ENCODE measurements at places on chromosomes 2 and 18. TPM values are rescaled to one million over a fixed set of nuclear protein-coding genes. Genes with fewer than 3 reads are reported as not detected.

Gene NEMP2
- 4.7 TPM for total RNA-seq

Gene GNLY
- total RNA-seq, result not detected

Gene CGREF1
- 6.8 TPM for total RNA-seq

Gene PAX3
- total RNA-seq, result under 0.01 TPM

Gene PKDCC
- 4.0 TPM for total RNA-seq

Gene CDK15
- 5.3 TPM for total RNA-seq

Gene MDH1B
- total RNA-seq, result 2.2 TPM

Gene OR6B2
- not detected for total RNA-seq

Gene UGT1A4
- total RNA-seq, result not detected

Gene DPP10
- total RNA-seq, result not detected

Gene ITM2C
- total RNA-seq, result 63.7 TPM

Gene KIF5C
- total RNA-seq, result 0.36 TPM

DNA sequence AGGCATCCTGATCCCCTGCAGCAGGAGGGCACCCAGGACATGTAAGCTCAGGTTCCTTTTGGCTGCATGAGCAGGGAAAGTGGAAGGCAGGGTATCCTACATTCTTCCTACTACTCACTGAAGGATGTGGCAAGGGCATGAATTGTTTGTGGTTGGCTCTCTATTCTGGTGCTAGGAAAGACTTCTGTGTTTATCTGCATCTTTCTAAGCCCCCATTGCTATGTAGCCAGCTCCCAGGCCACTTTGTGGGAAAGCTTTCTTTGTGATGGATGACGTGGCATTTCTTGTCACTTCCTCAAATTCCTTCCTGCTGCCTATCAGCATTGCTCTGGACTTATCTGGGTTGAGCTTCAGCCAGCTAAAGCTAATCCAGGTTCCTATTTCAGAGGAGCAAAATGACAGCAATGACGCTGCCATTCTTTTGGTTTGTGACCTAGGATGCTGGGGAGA, 46.2 kb downstream of the MEIS1 start:
- no peak for DNase-seq
- peaks cover 8% of the 10 kb centered on the region for H3K4me1 ChIP-seq
- no peaks in the 10 kb centered on the region for H3K27me3 ChIP-seq
- no peak overlapping the region for H3K4me3 ChIP-seq
- peak overlapping the region; percentile 49 for H3K27ac ChIP-seq
- no peaks in the 10 kb centered on the region for H3K36me3 ChIP-seq

GRCh38 chr2:44740678-44741077, 200.8 kb upstream of the SIX3 start:
- H3K4me3 ChIP-seq, result no peak overlapping the region
- H3K27me3 ChIP-seq, result no peaks in the 10 kb centered on the region
- H3K4me1 ChIP-seq, result no peaks in the 10 kb centered on the region
- no peak for DNase-seq
- H3K36me3 ChIP-seq, result no peaks in the 10 kb centered on the region
- H3K27ac ChIP-seq, result no peak overlapping the region

DNA sequence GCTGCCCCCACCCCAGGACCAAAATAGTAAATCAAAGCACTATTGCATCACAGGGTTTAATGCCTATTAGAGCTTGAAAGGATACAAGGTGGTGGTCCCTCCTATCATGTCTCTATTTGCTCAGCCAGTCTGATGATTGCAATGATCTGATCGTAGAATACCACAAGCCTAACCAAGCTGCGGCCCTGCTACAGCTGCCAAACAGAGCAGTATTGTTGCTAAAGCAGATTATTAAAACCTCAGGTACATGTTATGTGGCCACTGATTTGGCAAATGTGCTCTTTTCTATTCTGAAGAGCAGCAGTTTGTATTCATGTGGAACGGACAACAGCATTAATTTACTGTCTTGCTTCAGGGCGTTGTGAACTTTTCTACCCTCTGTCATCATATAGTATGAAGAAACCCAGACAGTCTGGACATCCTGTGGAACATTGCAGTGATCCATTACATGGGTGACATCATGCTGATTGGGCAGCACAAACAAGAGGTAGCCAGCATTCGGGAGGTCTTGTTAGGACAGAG, 8.4 kb upstream of the VAPA start:
- DNase-seq, result no peak
- no peaks in the 10 kb centered on the region for H3K36me3 ChIP-seq
- H3K27me3 ChIP-seq, result no peaks in the 10 kb centered on the region
- H3K4me3 ChIP-seq, result no peak overlapping the region

GRCh38 chr2:216696751-216697560, 1.6 kb upstream of the IGFBP5 start:
- peaks cover 41% of the 10 kb centered on the region for H3K4me1 ChIP-seq
- peak; percentile 66 for DNase-seq
- peaks cover 65% of the 10 kb centered on the region for H3K27me3 ChIP-seq
- no peaks in the 10 kb centered on the region for H3K36me3 ChIP-seq
- peak overlapping the region; percentile 46 for H3K4me3 ChIP-seq
- H3K27ac ChIP-seq, result no peak overlapping the region

DNA sequence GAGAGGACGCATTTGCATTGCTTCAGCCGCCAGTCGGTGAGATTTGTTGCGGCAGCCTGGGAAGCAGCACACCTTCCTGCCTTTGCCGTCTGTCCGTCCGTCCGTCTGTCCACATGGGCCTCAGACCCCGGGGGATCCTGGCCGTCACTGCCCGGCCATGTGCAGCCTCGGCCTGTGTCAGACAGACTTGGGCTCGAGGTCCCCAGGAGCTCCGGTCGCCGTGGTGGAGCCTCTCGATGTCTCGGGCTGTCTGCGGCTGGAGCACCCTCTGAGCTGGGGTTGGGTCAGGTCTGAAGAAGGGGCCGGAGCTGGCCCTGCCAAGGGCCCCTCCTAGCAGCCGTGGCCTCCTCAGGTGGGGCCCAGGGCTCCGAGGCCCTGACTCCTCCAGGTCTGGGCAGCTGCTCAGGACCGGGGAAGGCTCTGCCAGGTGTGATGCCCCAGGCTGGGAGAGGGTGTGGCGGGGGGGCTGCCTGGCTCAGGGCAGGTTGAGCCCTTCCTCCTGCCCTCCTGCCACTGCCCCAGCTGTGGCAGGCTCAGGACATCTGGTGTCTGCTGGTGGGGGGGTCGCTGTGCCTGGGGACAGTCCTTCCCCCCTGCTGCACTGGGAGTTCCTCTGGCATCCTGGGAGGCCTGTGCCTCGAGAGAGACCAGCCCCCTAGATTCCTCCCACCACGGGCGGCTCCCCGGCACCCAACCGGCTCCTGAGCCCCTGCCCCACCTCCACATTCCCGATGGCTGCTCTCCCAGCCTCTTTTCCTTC, 11.8 kb downstream of the NEU4 start:
- no peak overlapping the region for H3K27ac ChIP-seq
- no peaks in the 10 kb centered on the region for H3K36me3 ChIP-seq
- no peak overlapping the region for H3K4me3 ChIP-seq
- no peak for DNase-seq

- H3K27ac ChIP-seq, result no peak overlapping the region
- no peaks in the 10 kb centered on the region for H3K4me1 ChIP-seq
- no peaks in the 10 kb centered on the region for H3K36me3 ChIP-seq
These were observed 114.5 kb downstream of the METTL8 start for GRCh38 chr2:171319164-171319810.

- no peak for DNase-seq
- H3K36me3 ChIP-seq, result no peaks in the 10 kb centered on the region
- no peak overlapping the region for H3K4me3 ChIP-seq
- peaks cover 54% of the 10 kb centered on the region for H3K4me1 ChIP-seq
These were observed 42.4 kb upstream of the BIN1 start for GRCh38 chr2:127149384-127149783.

DNA sequence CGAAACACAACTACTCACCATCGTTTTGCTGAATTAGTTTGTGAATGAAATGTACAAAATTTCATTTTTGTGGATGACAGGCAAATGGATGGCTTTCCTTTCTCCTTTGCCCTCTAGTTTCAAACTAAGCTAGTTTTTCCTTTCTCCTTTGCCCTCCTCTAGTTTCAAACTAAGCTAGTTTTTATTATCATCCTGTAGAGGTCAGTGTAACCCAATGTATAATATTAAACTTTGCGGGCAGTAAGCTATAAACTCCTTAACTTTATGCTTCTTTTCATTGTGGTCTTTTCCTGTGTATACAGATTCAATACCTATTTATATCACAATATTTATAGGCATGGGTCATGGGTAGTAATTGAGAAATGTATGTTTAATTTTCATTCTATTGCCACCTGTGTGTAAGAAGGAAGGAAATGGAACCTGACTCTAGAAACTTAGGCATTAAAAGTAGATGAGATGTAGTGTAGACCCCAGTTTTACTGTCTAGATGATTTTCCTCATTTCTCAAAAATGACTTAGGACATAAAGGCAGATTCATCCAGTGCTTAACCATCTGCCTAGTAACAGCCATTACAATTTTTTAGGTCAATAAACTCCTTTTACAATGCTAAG, 58.1 kb downstream of the MAP3K19 start:
- H3K4me1 ChIP-seq, result no peaks in the 10 kb centered on the region
- DNase-seq, result no peak
- H3K27ac ChIP-seq, result no peak overlapping the region
- H3K36me3 ChIP-seq, result no peaks in the 10 kb centered on the region
- no peak overlapping the region for H3K4me3 ChIP-seq

- DNase-seq, result peak; percentile 3
- peaks cover 7% of the 10 kb centered on the region for H3K27me3 ChIP-seq
- H3K27ac ChIP-seq, result no peak overlapping the region
- H3K4me1 ChIP-seq, result no peaks in the 10 kb centered on the region
- H3K4me3 ChIP-seq, result no peak overlapping the region
These were observed 455.8 kb downstream of the SETBP1 start for GRCh38 chr18:45136381-45137086.

GRCh38 chr2:173118395-173118794, 42.7 kb downstream of the MAP3K20 start:
- no peaks in the 10 kb centered on the region for H3K36me3 ChIP-seq
- H3K4me1 ChIP-seq, result peaks cover 34% of the 10 kb centered on the region
- H3K4me3 ChIP-seq, result no peak overlapping the region
- no peaks in the 10 kb centered on the region for H3K27me3 ChIP-seq
- DNase-seq, result no peak
- H3K27ac ChIP-seq, result peak overlapping the region; percentile 80

DNA sequence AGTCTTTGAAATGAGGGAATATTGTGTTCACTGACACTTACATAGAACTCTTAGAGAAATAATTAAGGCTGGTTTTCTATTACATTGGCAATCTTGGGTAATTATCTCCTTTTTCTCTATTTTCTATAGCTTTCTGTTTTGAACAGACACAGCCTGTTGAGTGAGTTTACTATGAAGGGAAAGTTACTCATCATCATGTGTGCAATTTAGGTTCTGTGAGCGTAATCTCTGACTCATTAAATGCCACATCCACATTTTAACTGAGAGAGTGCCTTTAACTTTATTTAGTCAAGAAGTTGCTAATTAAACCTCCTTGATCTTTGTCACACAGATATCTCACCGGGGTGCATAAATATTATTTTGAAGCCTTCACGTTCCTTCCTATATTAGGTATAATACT, 174.0 kb upstream of the SLC8A1 start:
- no peaks in the 10 kb centered on the region for H3K36me3 ChIP-seq
- peak overlapping the region; percentile 88 for H3K27ac ChIP-seq
- DNase-seq, result peak; percentile 47
- H3K4me1 ChIP-seq, result peaks cover 6% of the 10 kb centered on the region
- H3K27me3 ChIP-seq, result no peaks in the 10 kb centered on the region

DNA sequence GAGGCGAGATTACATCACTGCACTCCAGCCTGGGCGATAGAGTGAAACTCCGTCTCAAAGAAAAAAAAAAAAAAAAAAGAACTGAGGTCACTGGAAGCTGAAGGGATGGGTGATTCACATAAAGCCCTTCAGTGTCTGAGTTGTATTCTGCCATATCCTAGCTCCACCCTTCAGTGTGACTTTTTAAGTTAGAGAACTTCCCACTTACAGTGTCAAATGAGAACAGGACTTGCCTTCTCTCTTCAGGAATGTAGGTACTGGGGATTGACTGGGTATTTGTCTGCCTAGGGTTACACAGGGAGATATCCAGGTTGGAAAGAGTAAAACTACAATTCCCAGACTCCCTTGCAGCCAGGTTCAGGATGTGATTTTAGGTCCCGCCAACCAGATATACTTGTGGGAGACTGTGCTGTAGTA, 37.9 kb downstream of the EHD3 start:
- no peaks in the 10 kb centered on the region for H3K27me3 ChIP-seq
- no peak overlapping the region for H3K4me3 ChIP-seq
- H3K27ac ChIP-seq, result no peak overlapping the region
- H3K4me1 ChIP-seq, result peaks cover 22% of the 10 kb centered on the region

DNA sequence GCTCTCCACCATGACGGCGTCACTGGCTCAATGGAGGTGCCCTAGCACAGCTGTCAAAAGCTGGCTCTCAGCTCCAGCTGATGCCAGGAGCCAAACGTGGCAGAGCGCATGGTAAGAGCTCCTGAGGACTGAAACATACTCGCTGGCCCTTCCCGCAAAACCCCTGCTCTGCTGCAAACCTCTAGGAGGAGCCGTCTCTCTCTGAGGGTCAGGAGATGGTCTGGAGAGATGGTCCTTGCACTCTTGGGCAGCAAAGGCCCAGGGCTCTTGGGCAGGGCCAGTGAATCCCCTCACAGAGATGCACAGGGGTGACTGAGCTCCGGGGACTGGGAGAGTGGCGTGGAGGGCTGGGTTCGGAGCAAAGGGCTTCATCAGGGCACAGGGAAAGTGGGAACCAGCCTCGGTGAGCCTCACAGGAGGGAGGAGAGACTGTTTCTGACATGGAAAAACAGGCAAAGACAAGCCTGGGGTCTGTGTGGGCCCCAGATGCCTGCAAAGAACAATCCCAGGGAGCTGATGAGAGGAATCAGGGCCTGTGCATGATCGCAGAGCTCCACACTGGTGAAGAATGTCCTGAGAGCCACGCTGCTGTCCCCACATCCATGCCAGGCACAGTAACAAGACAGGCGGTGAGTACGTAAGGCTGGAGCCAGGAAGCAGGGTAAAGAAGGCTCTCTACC, 17.2 kb downstream of the SNORC start:
- no peaks in the 10 kb centered on the region for H3K36me3 ChIP-seq
- H3K4me3 ChIP-seq, result no peak overlapping the region
- H3K4me1 ChIP-seq, result peaks cover 15% of the 10 kb centered on the region
- H3K27ac ChIP-seq, result no peak overlapping the region

DNA sequence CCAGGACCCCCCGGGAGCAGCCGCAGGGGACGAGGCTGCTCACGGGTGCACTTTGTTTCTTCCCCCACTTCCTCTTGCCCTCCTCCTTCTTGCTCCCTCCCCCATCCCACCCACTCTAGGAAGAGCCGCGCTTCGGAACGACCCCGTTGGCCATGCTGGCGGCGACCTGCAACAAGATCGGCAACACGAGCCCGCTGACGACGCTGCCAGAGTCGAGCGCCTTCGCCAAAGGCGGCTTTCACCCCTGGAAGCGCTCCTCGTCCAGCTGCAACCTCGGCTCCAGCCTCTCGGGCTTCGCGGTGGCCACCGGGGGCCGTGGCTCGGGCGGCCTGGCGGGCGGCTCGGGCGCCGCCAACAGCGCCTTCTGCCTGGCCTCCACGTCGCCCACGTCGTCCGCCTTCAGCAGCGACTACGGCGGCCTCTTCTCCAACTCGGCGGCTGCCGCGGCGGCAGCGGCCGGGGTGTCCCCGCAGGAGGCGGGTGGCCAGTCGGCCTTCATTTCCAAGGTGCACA, 1.3 kb downstream of the SP9 start:
- no peak overlapping the region for H3K27ac ChIP-seq
- no peaks in the 10 kb centered on the region for H3K36me3 ChIP-seq
- H3K4me3 ChIP-seq, result no peak overlapping the region
- peaks cover 98% of the 10 kb centered on the region for H3K27me3 ChIP-seq

Measured in osteoblast (primary cell).